Activated T-helper 1 cell treated with anti-CD3 and anti-CD28 coated beads, Interleukin-12 subunit alpha, Interleukin-12 subunit beta, Interleukin-2, Interleukin-4 antibody, amounts not matched to agents 30 ng/mL and 10 ng/mL and 1 ng/mL, durations not matched to agents 14 hours and 24 hours and 36 hours (primary cell): ENCODE measurements at places on chromosomes 1 and 21.

- DNase-seq, result no peak
Observed at GRCh38 chr1:99727575-99728185, 38.8 kb downstream of the FRRS1 start.

GRCh38 chr1:165717918-165718515 lies 19.7 kb upstream of the ALDH9A1 start:
- peak; percentile 16 for DNase-seq

- DNase-seq, result peak; percentile 5
Observed at GRCh38 chr1:158087320-158087927, 93.3 kb upstream of the CD1D start.

- no peak for DNase-seq
Observed at GRCh38 chr1:185727726-185728125, 6.5 kb upstream of the HMCN1 start.

DNA sequence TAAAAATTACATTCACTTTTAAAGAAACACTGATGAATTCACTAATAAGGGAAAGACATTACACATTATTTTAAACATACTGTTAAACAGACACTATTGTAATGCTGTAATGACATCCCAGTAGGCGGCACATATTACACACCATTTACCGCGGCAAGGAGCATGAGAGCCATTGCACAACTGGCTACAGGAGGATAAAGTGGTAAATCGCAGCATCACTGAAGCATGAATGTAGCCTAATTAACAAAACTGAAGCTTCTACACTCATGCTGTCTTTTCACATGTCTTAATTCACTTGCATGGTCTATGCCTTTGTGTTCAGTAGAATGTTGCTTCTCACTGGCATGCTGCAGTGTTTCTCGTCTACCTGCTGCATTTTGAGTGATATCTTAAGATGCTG lies 1046.0 kb downstream of the MRPL39 start:
- DNase-seq, result no peak

DNA sequence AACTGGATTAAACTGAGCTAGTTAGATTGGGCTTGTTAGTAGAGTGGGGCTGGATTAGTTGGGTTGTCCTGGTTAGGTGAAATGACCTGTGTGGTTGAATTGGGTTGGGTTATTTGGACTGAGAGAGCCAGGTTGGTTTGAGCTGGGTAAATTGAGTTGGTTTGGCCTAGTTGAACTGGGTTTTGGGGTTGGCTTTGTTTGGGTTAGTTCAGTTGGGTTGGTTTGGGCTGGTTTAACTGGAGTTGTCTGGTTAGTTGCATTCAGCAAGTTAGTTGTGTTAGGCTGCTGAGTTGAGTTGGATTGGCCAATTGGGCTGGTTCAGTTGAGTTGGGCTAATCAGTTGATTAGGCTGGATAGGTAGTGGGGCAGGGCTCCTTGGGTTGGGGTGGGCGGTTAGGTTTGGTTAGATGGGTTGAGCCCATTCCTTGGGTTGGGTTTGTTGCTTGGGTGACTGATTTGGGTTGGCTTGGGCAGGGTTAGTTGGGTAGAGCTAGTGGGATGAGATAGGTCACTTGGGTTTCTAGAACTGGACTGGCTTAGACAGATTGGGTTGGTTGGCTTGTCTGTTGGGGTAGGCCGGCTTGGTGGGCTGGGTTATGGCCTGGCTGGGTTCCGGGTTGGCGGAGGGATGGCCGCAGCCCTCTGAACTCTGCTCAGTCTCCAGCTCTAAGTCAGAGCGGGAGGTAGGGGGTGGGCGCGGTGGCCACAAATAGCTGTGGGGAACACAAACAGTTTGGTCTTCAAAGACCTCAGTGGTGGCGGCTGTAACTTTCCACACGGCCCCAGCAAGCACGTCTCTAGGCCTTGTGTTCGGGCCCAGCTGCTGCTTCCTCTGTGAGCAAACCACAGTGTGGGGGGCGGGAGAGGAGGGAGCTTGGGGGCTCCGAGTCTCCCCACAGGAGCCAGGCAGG lies 67.2 kb upstream of the RUNX3 start:
- DNase-seq, result no peak

DNA sequence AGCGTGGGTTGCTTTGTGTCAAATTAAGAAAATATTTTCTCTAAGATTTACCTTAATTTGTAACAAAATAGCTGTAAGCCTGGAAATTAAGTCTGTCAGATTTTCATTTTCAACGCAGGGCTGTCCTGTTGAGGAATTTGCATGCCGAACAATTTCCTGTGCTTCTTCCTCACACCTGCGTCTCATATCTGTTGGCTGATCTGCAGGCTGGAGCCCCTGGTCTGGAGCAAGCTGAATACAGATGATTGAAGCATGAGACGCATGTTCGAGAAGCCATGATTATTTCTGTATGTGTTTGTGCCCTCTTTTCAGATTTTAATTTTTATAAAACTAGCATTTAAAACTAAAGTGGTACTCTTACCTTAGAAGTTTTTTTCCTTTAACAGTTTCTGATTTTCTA lies 9.8 kb downstream of the MIXL1 start:
- DNase-seq, result no peak
